Caki2 (cell line): ENCODE measurements at places on chromosomes 6 and 20. TPM values are rescaled to one million over a fixed set of nuclear protein-coding genes. Genes with fewer than 3 reads are reported as not detected.

GGT7 gene
- total RNA-seq, result 4.1 and 9.6 TPM in 2 replicates

EDEM2 gene
- total RNA-seq, result 27.4 and 43.7 TPM in 2 replicates

HSPA12B gene
- not detected in 2 replicates for total RNA-seq

GRCh38 chr6:16950302-16950701 lies 151.5 kb upstream of the STMND1 start:
- DNase-seq, result no peak

GRCh38 chr6:159212028-159212427 lies 42.8 kb downstream of the FNDC1 start:
- no peak for DNase-seq
